ENCODE measurements at places on chromosomes 12 and 14.

- DNase-seq = no peak
These were observed 525.4 kb downstream of the GALC start for GRCh38 chr14:87467578-87467977.

DNA sequence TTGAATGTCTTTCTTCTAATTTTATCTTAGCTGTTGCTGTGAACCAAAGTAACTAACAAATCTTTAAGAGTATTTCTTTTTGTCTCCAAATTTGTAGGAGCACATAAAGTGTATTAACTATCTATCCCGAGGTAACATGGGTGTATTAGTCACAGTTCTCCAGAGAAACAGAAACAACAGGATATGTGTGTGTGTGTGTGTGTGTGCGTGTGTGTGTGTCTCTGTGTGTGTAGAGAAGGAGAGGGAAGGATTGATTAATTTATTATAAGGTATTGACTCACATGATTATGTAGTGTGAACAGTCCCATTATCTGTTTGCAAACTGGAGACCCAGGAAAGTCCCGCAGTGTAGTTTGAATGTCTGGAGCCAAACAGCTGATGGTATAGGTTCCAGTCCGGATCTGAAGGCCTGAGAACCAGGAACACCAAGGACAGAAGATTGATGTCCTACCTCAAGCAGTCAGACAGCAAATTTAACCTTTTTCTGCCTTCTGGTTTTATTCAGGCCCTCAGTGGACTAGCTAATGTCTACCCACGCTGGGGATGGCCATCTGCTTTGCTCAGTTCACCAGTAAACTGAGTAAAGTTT, 14.4 kb downstream of the G2E3 start:
- DNase-seq = no peak

DNA sequence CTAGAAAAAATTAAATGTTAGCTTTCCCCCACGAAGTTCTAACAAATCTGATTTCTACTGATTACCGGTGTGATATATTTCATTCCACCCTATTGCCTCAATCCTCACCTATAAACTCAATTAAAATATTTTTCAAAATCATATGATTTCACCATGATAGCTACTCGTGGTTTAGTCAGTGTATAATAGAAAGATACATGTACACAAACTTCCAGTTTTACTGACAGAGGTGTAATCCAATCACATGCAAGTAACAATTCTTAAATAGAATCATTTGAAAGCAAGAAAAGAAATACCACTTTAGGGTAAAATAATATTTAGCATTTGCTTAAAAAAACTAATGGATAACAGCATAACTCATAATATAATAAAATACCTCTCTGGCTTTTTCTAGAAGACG, 55.0 kb upstream of the C12orf50 start:
- DNase-seq = no peak

DNA sequence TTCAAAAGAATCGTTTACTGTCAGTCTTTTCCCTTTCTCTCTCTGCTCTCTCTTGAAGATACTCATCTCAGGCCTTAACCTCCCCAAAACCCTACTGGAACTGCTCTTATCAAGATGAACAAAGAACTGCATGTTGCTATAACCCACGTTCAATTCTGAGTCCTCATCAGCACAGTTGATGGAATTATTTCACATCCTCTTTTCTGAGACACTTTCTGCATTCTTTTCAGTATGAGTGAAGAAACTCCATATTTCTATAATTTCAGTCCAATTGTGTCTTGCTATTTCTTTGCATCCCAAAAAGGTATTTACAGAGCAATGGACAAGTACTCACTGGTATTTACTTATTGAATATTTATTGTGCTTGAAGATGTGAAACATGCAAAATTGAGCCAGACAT, 160.1 kb upstream of the CPNE8 start:
- no peak for DNase-seq

- no peak for DNase-seq
These were observed 71.5 kb downstream of the RIMBP2 start for GRCh38 chr12:130644566-130644965.

GRCh38 chr12:62434494-62435302, 31.9 kb upstream of the MON2 start:
- no peak for DNase-seq

DNA sequence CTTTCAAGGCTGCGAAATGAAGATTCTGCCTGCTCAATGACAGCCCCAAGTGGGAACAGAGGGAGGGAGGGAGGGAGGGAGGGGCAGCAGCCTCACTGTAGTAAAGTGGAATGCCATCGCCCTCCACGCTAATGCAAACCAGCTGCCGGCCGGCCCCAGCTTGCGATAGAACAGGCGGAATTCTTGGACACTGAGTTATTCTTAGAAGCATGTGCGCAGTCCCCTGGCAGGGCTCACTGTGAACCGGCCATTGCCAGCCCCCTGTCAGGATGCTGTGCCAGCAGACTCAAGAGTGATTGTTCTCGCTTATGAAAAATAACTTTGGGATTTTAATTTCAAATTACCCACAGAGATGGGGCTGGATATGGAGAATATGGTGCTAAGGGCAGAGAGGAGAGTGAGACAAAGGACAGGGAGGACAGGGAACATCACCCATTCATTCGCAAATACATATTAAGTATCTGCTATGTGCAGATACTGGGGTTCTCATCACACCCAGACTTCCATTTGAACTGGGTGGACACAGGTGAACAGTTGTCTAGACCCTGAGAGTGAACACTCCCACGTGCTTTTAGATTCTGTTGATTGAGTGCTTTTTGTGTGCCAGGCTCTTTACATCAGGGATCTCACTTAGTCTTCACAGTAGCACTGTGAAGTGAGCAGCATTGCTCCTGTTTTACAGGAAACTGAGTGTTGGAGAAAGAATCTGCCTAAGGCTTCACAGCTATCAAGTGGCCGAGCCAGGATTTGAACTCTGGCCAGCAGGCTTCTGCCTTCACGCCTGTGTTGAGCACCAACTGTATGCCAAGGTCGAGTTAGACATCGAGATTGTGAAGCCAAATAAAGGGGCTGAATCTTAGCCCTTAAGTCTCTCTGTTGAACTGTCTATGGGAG, 192.9 kb downstream of the C12orf75 start:
- no peak for DNase-seq

DNA sequence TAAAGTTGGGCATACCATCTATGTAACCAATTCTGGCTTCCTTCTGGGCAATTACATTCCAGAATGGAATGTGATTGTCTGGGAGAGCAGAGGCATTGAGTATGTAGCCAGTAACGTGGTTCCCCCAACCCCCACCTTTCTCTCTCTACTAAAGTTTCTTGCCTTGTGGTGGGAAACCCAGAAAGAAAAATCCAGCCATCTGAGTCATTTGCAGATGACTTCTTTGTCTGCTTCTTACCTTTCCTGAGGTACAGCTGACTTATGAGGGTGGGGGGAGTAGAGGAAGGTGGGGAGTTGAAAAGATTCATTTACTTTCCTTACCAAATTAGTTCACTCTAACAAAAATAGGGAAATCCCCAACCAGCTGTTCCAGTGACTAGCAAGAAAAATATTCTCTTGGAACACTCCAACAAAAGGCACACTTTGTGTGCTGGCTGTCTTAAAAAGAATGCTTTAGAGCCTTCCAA, 112.1 kb upstream of the FRMD6 start:
- no peak for DNase-seq

DNA sequence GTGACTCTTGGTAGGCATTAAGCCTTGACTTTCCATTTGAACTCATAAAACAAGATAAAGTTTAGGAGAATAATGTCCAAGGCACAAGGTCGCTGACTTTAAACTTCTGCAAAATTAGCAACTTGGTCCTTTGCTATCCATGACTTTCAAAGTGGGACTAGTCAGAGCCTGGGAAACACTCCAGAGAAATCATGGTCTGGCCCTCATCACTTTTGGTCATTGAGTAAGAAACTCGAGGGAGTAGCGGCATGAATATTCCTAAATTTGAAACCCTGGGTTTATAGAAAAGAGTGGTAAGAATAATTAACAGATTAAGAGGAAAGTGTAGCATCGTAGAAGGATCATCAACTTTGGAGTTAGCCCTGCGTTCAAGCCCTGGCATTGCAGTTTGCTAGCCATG, 16.9 kb upstream of the APPL2 start:
- no peak for DNase-seq

DNA sequence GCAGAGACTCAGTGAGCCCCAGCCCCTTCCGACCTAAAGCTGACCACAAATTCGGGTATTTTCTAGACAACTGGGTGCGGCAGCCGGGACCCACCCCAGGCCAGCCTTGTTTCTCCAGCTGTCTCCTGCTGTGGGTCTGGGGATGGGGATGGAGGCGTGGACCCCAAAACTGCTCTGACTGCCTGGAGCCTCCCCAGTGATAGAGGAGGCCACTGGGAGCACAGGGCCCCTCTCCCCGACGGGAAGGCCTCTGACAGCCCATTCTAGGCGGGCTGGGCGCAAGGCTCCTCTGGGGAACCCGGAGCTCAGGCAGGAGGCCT, 38.2 kb upstream of the TDRD9 start:
- no peak for DNase-seq

DNA sequence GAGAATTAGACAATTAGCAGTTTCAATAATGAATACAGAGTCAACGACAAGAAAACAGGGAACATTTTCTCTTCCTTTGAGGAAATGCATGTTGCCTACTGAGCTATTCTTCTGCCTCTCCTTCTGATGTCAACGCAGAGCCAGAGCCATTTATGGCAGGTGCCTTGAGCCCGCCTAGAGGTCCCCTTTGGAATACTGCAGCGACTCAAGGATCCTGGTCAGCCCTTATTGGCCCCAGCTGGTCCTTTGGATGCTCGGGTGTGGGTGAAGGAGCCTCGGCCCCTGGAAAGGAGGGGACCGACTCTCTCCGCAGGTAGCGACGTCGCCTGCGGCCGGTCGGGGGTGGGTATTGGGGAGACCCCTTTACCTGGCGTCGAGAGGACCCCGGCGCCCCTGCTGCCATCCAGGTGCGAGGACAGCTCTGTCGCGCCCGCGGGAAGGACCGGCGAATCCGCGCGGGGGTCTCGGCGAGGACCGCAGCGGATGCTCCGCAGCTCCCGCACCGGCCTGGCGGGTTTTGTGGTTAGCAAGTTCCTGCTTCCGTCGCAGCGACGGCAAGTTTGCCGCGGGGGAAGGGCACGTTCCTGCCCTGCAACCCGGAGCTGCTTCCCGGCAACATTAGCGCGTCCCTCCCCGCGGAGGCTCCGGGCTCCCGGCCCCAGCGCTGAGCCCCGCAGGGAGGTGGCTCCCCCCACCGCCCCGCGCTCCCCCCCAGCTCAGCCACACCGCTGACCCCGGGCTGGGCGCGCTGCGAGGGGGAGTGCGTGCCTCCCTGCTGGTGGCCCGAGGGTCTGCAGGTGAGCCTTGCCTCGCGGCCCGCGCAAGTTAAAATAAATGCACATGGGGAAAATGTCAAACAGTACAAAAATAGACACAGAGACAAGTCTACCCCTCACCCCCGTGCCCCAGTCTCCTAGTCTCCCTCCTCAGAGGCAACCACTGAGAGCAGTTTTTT, at the start of gene MANSC1:
Gene MANSC1, minus strand, starts transcription at position 532 of the 955 bp plus-strand sequence. CDS start 6,928 bp downstream, outside the sequence.
- DNase-seq = peak; percentile 56

DNA sequence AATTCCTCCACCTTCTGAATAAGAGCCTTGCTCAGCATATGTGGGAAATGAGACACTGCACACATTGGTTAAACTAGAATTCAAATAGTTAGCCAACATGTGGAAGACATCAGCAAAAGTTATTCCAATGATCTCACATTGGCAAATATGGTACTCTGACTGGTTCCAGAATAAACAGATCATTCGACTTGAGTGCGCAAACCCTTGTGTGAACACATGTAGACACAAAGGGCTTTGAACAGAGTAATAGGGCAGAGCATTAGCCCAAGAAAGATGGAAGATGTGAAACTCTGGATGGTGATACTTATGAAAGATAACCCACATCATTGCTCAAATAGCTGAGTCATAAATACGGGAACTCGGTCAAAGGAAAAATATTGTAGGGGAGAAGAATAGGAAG, 1133.4 kb upstream of the SEL1L start:
- no peak for DNase-seq

GRCh38 chr12:53941187-53941586, 2.6 kb downstream of the HOXC13 start:
- DNase-seq = no peak

- DNase-seq = no peak
These were observed 167.9 kb downstream of the NELL2 start for GRCh38 chr12:44708218-44708617.

DNA sequence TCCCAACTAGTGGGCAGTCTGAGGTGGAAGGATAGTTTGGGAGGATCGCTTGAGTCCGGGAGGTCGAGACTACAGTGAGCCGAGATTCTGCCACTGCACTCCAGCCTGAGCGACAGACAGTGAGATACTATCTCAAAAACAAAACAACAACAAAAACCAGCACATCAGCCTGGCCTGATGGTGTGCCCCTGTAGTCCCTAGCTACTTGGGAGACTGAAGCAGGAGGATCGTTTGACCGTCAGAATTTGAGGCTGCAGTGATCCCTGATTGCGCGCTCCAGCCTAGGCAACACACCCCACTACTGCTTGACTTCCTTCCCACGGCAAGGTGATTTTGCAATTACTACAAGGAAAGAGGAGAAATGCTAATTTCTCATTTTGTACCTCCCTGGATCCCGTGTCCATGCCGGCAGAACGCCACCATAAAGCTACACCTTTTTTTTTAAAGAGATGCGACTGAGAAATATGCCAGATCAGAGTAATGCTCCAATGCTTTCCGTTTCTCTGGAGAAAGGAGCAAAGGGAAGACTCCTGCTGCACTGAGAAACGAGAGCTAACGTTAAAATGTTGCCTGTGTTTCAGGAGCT, 672 bp upstream of the SCFD1 start:
- no peak for DNase-seq

GRCh38 chr12:110254971-110255540, 26.0 kb upstream of the ATP2A2 start:
- DNase-seq = no peak

DNA sequence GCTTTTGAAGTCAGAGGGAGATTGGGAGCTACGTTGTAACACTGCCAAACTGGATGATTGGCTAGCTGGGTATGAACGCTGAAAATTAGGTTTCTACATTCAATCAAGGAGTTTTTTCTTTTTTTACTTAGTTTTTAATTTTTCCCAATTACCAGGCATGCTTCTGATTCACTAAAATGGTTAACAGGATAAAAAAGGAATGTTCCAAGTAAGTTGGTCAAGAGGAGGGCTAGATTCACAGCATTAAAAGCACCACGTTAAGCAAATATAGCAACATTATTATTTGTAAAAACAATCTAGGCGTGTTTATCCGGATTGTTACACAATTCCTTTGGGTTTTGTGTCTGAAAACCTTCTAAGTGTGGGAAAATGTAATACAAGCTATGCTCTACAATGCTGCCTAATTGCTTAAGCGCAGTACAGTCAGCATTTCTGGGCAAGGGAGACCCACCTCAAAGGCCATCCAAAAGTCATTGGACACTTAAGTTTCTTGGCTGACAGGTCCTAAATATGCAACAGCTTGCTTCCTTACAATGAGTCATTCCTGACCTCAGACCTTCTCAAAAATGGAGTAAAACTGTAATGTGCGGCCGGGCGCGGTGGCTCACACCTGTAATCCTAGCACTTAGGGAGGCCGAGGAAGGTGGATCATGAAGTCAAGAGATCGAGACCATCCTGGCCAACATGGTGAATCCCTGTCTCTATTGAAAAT, 1.2 kb downstream of the RPLP0 start:
- no peak for DNase-seq

DNA sequence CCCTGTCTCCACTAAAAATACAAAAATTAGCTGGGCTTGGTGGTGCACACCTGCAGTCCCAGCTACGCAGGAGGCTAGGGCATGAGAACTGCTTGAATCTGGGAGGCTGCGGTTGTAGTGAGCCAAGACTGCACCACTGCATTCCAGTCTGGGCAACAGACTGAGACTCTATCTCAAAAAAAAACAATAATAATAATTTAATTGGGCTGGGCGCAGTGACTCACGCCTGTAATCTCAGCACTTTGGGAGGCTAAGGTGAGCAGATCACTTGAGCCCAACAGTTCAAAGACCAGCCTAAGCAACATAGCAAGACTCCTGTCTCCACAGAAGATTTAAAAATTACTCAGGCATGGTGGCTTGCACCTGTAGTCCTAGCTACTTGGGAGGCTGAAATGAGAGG, 26.7 kb downstream of the CBX5 start:
- DNase-seq = no peak
